ENCODE measurements at places on chromosomes 16 and 17.

GRCh38 chr17:4902540-4902939 is 358 bp downstream of the CHRNE start:
- DNase-seq: no peak

GRCh38 chr17:2770129-2770528 is 20.7 kb upstream of the CCDC92B start:
- DNase-seq: no peak

DNA sequence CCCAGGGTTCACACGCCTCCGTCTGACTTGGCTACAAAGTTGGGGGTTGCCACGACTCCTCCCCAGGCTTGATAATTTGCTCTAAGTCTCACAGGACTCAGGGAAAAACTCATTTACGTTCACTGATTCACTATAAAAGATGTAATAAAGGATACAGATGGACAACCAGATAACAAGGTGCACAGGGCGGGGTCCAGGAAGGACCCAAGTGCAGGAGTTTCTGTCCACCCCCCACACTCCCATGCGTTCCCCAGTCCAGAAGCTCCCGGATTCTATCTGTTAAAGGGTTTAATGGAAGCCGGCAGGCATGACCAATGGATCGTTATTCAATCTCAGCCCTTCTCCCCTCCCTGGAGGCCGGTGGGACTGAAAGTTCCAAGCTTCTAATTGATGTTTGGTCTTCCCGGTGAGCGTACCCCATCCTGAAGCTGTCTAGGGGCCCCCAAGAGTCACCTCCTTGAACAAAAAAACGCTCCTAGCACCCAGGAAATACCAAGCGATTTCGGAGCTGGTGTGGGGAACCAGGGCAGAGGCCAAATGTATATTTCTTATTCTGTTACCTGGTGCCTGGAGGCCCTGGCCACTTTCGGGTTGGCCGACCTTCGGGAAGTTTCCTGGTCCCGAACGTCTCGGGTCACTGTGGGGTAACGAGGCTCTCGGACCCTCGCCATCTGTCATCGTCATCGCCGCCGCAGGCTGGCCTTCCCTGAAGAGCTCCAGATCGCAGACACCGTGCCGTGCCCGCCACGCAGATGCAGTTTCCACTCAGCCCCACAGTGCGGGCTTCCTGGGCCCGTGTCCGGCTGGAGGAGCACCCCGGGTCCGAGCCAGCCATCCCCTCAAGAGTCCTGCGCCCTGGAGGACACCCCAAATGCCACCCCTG is 13.5 kb upstream of the METRNL start:
- no peak for DNase-seq

GRCh38 chr17:40108970-40109824 is 8.8 kb upstream of the NR1D1 start:
- DNase-seq: peak; percentile 67

GRCh38 chr16:66212428-66212827 is 154.1 kb upstream of the CDH5 start:
- DNase-seq: no peak

All from hematopoietic multipotent progenitor cell treated with erythropoietin and hydrocortisone succinate and interleukin-3 and kit ligand, for 4 days (in vitro differentiated cells).